Stimulated activated CD8-positive, alpha-beta memory T cell treated with anti-CD3 and anti-CD28 coated beads, Interleukin-2, amount 100 ng/mL, for 48 hours (primary cell): ENCODE measurements at places on chromosomes 16 and 17.

- DNase-seq = no peak
Observed at GRCh38 chr16:28167730-28168129, 44.0 kb downstream of the XPO6 start.

GRCh38 chr17:63425483-63425882, 20.6 kb downstream of the CYB561 start:
- DNase-seq = peak; percentile 48

DNA sequence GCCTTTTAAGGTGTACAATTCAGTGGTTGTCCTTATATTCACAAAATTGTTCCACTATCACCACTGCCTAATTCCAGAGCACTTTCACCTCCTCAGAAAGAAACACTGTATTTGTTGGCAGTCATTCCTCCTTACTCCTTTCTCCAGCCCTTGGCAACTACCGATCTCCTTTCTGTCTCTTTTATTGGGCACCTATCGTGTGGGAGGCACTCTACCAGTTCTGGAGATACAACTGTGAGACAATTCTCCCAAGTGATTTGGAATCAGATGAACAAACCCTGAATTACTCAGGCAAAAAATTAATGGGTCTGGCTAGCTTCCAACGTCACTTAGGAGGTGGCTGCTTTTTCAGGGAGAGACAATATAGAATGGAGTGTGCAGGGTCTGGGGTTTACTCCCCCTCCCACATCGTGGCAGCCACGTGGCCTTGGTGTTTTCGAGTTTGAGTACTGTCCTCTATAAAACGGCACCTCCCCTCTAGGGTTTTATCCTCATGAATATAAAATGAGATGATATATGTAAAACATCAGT, 63.9 kb downstream of the SHISA9 start:
- DNase-seq = no peak

- DNase-seq = no peak
Observed at GRCh38 chr17:44375196-44376017, 11.8 kb upstream of the FAM171A2 start.

DNA sequence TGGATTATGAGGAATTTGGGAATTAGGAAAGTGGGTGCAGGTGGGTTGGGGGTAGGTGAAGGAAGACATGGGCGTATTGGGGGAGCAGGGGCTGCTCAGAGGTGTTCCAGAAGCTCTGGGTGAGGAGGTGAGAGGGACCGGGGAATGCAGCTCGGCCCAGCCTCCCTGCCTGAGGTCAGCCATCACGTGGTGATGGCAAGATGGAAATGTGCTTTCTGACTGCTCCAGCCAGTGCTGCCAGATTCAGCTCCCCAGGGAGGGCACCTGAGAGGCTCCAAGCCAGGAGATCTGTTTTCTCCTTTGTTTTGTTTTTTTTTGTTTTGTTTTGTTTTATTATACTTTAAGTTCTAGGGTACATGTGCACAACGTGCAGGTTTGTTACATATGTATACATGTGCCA, 35.2 kb upstream of the STH start:
- DNase-seq = no peak

DNA sequence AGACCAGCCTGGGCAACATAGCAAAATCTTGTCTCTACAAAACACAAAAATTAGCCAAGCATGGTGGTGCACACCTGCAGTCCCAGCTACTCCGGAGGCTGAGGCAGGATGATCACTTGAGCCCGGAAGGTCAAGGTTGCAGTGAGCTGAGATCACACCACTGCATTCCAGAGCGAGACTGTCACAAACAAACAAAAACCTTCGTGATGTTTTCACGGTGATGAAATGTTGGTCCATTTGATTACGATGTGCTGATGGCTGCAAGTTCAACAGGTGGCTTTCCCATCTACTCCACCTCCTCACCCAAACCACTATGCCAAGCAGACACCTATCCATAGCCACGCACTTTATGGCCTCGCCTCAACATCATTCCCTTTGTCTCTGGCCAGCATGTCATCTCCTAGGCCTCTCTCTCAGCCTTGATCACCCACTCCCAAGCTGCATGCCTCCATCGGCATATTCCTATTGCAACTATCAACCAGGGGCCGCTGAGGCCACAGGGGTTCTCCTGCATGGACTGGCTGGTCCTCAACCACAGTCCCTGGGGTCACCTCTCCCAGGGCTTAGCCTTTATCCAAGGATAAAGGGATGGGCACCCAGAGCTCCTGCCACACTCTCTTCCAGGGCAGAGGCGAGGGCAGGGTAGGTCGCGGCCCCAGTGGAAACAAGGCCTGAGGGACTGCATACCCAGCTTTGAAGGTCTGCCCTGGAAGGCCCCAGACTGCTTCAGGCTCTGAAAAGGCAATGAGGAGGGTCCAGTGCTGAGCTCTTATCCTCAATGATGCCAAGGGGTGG, 17.1 kb upstream of the ALOX15B start:
- DNase-seq = no peak

GRCh38 chr16:2089706-2090480, 42.1 kb downstream of the TSC2 start:
- no peak for DNase-seq

- DNase-seq = peak; percentile 64
Observed at GRCh38 chr16:85615014-85615851, 2.1 kb downstream of the GSE1 start.

DNA sequence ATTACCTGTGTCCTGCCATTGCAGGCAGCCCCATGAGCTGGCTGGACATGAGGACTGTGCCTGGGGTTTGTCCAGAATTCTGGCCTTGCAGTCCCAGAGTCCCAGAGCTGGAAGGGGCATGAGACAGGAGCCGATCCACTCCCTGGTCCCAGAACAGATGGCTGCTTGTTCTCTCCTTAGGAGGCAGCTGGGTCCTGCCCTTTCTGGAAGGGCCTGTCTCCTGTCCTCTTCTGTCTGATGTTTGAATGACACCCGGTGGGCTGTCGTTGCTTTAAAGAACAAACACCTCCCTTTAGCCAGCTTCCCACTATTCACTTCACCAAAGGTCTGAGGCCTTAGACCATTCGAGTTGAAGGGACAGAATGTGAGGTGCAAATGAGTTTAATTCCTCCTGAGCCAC, 63.8 kb downstream of the RAP1GAP2 start:
- DNase-seq = no peak

DNA sequence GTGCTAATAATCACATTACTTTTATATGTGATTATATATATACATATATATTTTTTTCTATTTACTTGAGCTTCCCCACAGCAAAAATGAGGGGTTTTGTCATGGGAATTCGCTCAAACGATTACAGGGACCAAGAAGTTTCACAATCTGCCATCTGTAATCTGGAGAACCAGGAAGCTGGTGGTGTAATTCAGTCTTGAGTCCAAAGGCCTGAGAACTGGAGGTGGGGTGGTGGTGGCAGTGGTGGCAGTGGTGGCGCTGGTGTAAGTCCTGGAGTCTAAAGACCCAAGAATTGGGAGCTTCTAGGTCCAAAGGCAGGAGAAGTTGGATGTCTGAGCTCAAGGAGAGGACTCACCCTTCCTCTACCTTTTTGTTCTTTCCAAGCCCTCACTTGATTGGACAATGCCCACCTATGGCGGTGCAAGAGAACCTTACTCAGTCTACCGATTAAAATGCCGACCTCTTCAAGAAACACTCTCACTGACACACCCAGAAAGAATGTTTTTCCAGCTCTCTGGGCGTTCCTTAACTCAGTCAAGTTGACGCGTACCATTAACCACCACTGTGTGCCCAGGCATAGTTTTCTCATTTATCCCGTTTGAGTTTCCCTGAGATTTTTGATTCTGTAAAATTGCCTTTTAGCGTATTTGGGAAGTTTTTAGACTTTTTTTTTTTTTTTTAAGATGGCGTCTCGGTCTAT, 31.9 kb downstream of the POLR2A start:
- DNase-seq = no peak

- no peak for DNase-seq
Observed at GRCh38 chr17:15262291-15263205, 2.6 kb downstream of the PMP22 start.

- DNase-seq = no peak
Observed at GRCh38 chr17:27407916-27408864, 48.1 kb upstream of the KSR1 start.

DNA sequence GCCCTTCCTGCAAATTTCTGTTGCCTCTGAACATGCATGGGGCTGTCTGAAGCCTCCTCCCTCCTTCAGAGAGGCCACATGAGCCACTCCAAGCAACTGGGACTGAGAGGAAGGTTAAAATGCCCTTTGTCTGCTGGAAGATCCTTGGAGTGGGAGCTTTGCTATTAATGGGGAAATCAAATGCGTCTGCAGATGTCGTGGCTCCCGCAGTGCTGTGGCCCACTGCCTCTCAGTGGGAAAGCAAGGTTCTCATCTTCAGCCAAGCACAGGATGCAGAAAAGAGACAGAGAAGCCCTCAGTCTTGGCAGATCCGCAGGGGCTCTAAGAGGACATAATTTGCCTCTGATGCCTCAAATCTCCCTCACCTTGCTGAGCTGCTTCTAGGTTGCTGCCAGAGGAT, 34.8 kb downstream of the PEMT start:
- DNase-seq = no peak

GRCh38 chr16:74501484-74502478, 80.5 kb upstream of the CLEC18B start:
- DNase-seq = no peak

DNA sequence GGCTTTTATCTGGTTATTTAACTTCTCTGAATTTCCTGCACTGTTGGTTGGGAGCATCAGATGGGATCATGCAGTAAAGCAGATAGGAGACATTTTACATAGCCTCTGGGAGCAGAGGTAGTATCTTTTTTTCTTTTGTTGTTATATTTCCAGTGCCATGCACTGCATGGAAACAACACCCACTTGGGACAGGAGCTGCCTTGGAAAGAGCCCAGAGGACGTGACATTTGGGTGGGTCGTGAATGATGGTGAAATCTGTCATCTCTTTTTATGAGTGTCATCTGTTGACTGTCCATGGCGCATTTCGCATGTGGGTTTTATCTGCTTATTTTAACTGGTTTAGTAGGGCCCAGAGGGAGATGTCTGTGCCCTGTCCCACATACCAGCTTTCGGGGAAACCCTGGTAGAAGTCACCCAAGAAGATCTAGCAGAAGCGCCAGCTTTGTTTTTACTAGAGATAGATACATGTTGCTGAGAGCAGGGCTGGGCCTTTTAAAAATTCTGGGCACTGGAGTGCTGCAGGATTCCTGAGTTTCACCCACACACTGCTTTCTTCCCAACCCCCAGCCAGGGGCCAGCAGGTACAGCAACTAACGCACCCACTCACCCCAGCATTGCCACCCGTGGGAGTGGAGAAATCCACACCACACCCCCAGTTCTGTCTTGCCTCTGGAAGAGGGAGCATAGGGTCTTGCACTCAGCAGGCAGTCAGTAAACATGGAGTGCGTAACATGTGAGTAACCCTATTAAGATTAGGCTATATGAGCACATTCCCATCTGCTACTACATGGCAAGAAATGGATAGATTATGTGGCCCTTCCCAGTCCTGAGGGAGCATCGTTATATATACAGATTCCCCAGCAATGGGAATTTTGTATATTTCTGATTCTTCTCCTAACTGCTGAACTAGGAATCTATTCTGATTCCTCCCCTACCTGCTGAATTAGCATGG, 8.4 kb upstream of the TERF2 start:
- no peak for DNase-seq

DNA sequence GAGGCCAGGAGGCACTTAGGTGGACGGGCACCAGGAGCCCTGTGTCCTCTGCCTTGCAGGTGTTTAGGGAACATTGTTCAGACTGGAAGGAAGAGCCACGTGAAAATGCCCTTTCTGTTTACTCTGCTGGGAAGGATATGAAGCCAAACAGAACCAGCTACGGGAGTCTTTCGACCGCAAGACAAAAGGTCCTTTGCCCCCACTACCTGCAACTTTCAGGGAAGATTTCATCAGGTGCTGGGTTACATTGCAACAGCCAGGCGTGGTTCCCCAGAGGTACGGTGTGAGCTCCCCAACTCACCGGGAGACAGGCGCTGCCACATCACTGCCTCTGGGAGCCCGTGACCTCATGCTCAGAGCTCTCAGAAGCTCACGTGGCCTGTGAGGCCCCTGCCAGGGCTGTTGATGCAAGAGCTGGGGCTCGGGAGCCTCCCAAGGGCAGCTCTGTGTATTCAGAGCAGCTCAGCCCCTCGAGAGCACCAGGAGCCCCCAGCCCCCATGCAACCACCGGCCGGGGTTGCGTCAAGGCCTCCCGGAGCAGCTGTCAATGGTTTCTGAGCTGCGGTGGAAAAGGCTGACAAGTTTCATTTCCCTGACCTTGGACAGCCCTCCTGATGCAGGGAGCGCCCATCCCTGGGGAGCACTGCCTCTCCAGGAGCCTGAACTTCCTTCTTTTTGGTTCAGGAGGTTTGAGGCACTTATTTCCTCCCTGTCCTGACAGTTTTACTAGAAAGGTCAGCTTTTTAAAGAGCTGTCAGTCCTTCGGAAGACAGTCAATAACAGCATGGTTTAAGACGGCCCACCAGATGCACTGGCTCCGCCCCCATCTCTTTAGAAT, 42.1 kb downstream of the TBC1D16 start:
- peak; percentile 30 for DNase-seq

DNA sequence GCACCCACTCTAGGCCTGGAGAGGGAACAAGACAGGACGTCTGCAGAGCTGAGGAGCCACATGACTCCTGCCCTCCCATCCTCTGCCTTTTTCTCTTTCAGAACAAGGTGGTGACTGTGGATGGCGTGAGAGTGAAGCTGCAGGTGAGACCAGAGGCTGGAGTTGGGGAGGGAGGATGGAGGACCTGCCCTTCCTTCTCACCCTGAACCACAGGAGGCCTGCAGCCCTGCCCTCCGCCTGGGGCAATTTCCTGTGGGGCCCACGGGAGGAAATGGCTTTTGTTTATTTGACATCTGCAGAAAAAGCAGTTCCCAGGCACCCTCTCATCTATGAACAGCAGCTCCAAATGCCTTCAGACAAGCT, 5.1 kb downstream of the RAB37 start:
- no peak for DNase-seq

DNA sequence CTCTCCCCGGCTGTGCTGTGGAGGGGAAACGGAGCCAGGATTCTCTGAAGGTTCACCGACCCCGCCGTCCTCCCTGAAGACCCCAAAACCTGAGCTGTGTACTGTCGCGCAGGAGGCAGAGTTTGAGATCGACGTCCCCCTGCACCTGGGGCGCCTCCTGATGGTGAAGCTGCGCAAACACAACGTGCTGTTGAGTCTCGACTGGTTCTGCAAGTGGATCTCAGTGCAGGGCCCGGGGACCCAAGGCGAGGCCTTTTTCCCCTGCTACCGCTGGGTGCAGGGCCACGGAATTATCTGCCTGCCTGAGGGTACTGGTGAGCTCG, 62.6 kb upstream of the TEKT1 start:
- peak; percentile 13 for DNase-seq

GRCh38 chr16:85603203-85603755, 9.8 kb upstream of the GSE1 start:
- no peak for DNase-seq

GRCh38 chr17:13813347-13814240, 211.9 kb upstream of the HS3ST3A1 start:
- DNase-seq = no peak

GRCh38 chr16:62036101-62036801, at the start of gene CDH8:
CDH8 (minus strand) TSS chr16:62036438; CDS start chr16:62021403, 15,035 bp downstream.
- DNase-seq = no peak

- DNase-seq = no peak
Observed at GRCh38 chr16:12255473-12255872, 278.9 kb downstream of the SNX29 start.

- no peak for DNase-seq
Observed at GRCh38 chr16:74094514-74094913, 202.1 kb upstream of the PSMD7 start.
